ENCODE measurements at places on chromosomes 7 and 10. TPM values are rescaled to one million over a fixed set of nuclear protein-coding genes. Genes with fewer than 3 reads are reported as not detected.

NODAL gene
- total RNA-seq = not detected

SLC16A12 gene
- total RNA-seq = 0.09 TPM

CAMK2B gene
- total RNA-seq = 16.9 TPM

PLPP4 gene
- total RNA-seq = 61.3 TPM

RHOBTB1 gene
- 4.9 TPM for total RNA-seq

BAIAP2L1 gene
- total RNA-seq = 24.7 TPM

ZNF425 gene
- 2.8 TPM for total RNA-seq

PNLIPRP1 gene
- not detected for total RNA-seq

OR2A42 gene
- not detected for total RNA-seq

IFIT1 gene
- 17.4 TPM for total RNA-seq

PTCD1 gene
- total RNA-seq = 11.8 TPM

ABHD11 gene
- total RNA-seq = 87.8 TPM

TMEM236 gene
- 0.14 TPM for total RNA-seq

TMEM106B gene
- total RNA-seq = 75.5 TPM

LDB3 gene
- 13.0 TPM for total RNA-seq

CADPS2 gene
- total RNA-seq = 22.2 TPM

DPP6 gene
- 38.7 TPM for total RNA-seq

ZNF488 gene
- total RNA-seq = 1.9 TPM

WNT8B gene
- total RNA-seq = 1.8 TPM

VSIR gene
- total RNA-seq = 40.2 TPM

SLC26A3 gene
- total RNA-seq = 3.3 TPM

GOLGA7B gene
- total RNA-seq = 0.23 TPM

CCDC172 gene
- total RNA-seq = not detected

ZPBP gene
- not detected for total RNA-seq

RBP4 gene
- total RNA-seq = 0.64 TPM

EIF5AL1 gene
- total RNA-seq = 1.5 TPM

CRHR2 gene
- total RNA-seq = not detected

NPC1L1 gene
- total RNA-seq = 0.23 TPM

GARIN1A gene
- 0.18 TPM for total RNA-seq

CUZD1 gene
- total RNA-seq = 0.85 TPM

Measured in prostate gland (tissue), 2 donors.